Foreskin keratinocyte (primary cell): ENCODE measurements at places on chromosomes 6 and 20.

GRCh38 chr6:14502551-14502950 lies 385.0 kb downstream of the CD83 start:
- peak; percentile 23 for DNase-seq

DNA sequence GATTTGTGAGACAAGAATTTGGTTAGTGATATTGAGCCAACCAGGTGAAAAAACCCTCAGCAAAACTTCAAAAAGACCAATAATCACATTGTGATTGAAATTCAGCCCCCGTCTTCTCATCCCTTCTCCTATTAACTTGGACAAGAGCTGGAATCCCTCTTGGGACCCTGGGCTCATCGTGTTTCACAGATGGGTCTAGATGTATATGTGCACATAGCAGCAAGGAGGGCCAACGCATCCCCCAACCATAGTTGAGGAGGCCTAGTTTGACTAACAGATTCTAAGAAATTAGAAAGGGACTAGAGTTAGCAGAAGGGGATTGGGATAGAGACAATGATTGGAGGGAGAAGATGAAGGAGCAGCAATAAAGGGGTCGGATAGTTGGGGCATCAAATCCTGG lies 19.8 kb upstream of the LRFN2 start:
- DNase-seq = no peak

DNA sequence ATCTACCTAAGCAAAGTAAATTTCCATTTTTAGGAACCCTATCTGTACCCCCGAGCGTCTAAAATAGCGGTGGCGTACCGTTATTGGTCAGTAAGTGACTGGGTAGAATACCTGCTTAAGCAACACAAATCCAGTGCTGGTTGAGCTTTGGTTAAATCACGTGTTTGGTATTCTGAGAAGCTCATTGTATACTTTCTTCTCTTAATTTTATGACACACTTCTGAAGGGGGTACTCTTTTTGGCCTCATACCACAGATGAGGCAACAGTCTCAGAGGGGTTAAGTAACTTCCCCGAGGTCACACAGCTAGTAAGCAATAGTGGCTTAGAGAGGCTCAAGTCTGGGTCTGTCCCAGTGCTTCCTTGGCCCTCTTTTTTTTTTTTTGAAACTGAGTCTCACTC lies 151.2 kb downstream of the TFAP2C start:
- no peak for DNase-seq

DNA sequence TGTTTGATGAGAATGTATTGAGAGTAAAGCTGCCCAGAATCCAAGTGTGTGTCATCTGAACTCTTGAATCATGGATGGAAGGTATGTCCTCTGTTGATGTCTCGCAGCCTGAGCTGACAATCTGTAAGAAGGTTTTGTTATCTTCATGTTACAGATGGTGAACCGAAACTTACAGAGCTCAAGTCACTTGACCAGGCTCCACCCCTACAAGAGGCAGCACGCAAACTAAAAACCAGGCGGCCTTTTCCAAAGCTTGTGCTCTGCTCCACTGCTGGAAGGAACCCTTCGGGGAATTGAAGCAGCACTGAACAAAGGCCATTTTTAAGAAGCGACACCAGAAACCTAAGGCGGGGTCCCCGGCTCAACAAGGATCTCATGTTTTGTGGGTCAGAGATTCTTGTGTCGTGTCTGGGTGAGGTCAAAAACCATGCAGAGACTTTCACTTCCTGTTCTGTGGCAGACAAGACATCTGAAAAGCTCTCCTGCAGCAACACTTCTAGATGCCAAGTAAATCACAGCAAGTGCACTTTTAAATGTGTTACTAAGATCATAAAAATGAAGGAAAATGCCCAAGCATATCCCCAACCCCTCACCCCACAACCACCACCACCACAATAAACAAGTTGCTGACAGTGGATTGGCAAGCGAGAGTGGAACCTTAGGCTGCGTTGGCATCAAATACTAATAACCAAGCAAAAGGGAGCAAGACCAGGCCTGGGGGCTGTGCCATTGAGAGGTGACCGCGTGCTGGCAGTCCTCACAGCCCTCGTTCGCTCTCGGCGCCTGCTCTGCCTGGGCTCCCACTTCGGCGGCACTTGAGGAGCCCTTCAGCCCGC lies 27.3 kb downstream of the NQO2 start:
- DNase-seq = no peak

DNA sequence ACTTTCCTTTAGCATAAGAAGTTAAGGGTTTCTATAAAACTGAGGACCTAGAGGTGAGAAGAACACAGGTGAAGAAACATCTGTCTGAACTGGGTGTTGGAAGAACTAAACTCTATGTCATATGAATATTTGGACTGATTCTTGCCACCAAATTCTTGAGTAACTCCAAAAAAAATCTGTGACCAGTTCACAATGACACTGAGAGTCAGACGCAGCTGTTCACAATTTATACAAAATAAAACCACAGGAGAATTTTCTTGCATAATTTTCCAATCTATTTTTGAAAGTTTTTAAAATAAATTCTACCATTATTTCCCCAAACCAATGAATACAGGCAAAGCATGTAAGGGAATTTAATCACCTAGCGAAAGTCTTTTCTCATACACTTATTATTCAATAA lies 148.1 kb upstream of the TCF21 start:
- DNase-seq = no peak

DNA sequence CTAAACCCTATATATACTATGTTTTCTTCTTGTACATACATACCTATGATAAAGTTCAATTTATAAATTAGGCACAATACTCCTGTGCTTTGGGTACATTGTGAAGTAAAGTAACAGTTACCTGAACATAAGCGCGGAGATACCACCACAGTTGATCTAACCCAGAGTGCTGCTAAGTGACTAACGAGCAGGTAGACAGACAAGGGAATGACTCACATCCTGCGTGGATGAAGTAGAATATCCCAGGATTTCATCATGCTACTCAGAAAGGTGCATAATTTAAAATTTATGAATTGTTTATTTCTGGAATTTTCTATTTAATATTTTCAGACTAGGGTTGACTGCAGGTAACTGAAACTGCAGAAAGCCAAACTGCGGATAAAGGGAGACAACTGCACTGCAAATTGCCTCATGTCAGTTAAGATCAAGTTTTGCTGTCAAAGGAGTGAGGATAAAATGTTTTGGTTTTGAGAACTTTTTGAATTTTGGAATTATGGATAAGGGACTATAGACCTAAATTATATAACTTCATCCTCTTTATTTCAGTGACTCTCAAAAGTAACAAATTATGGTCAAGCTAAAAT lies 14.4 kb downstream of the MKKS start:
- DNase-seq = peak; percentile 85

DNA sequence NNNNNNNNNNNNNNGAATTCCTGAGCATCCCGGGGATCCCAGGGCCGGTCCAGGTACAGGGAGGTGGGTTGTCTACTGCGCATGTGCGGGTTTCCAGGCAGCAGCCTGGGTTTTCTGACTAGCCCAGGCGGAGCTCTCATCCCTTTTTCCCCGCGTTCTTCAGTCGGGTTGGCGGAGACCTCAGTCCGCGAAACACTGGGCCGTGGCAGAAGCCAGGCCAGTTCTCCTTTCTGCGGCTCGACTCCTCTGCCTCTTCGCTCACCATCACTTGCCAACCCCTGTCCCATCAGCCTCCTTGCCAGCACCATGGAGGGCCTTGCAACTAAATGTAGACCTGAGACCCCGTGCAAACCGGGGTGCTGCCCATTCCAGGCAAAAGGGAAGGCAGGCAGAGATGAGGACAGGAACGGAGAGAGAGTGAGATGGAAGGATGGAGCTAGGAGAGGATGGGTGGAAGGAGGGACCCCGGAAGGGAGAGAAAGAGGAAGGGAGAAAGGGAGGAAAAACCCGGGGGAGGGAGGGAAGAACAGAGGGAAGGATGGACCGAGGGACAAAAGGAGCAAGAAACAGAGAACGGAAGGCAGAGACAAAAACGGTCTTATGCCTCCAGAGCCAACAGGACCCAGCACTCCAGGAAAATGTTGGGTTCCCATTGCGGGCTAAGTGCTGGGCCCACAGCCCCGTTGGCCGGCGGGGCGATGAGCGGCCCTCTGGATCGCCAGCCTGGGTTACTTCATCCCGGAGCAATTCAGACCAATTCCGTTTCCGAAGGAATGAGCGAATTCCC lies 445.4 kb upstream of the DEFB115 start:
- no peak for DNase-seq
